CD4-positive, alpha-beta T cell treated with Interleukin-6 for 4 hours (primary cell): ENCODE measurements at places on chromosomes 16 and 17.

DNA sequence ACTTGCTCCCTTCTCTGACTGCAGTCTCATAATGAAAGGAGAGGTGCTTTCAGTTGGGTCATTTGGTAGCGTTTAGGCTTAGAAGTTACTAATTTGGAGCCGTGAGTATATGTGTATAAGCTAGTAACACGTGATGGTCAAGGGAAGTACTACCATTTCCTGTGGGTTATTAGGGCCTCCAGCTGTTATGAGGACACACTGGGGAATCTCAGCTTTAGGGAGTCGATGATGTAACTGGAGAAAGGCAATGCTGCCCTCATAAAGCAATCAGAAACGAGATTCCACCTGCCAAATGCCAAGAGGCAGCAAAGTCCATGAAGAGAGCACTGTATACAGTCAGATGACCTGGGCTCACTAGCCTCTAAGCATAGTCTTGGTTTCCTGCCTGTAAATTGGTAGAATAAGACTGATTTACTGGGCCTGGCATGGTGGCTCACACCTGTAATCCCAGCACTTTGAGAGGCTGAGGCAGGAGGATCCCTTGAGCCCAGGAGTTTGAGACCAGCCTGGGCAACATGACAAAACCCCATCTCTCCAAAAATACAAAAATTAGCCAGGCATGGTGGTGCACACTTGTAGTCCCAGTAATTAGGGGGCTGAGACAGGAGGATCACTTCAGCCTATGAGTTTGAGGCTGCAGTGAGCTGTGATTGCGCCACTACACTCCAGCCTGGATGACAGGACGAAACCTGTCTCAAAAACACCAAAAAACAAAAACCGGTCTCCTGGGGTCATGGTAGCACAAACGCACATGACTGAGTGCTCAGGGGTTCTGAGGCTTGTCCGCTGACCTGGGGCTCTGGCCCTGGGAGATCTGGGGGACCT, 53.0 kb downstream of the SF3B3 start:
- no peak for DNase-seq

- peak; percentile 50 for DNase-seq
Measured at GRCh38 chr17:36755586-36755985, 154.2 kb downstream of the MRM1 start.

DNA sequence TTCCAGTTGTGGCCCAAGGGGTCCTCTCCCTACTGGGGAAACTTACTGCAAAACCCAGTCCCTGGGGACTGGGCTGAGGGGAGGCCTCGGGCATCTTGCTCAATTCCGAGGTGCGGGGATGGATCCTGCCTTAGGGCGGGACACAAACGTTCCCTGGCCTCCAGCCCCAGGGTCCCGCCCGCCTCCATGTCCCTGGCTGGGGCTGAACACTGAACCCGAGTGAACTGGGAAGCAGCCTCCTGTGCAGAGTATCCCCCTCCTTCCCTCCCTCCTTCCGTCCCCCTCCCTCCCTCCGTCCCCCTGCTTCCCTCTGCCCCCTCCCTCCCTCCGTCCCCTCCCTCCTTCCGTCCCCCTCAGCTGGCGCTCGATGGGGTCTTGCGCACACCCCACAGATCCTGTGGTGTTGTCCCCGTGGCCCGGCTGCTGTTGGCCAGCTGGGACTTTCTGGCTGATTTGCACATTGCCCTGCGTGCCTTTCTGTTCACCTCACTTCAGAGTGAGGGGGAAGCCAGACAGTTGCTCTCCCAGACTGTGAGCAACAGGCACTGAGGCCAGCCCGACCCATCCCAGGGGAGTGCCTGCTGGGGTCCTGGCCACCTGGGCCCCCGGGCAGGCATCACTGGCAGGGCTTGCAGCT, 5.5 kb downstream of the TRAF7 start:
- DNase-seq: no peak

DNA sequence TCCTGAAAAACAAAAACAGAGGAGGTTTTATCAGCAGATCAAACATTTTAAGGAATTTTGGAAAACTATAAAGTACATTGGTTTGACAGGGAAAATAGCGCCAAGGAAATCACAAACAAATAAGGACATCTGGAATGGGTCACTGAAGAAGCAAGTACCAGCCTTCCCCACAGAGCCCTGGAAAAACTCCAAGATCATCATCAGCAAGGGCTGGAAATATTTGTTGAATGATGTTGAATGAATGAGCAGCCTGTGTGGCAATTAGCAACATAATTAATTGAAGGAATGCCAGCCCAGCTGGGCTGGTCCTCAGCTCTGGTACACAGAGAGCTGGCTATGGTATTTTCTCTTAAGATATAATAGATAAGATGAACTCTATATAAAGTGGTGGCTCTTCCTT, 290.4 kb downstream of the HS3ST3A1 start:
- no peak for DNase-seq

DNA sequence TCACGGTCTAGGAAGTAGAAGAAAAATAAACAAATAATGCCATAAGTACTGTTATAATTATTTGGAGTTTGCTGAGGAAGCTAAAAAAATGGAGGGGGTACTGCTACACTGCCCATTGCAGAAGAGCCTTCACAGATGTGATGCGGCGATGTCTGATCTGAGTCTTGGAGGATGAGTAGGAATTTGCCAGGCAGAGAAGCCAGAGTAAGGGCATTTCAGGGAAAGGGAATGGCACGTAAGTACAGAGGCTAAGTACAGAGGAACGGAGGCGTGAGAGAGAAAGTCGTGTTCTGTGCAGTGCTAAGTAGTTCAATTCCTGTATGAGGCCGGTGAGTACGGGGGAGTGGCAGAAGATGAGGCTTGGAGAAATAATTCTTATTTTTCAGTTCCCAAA, 741 bp upstream of the GRB2 start:
- peak; percentile 12 for DNase-seq

DNA sequence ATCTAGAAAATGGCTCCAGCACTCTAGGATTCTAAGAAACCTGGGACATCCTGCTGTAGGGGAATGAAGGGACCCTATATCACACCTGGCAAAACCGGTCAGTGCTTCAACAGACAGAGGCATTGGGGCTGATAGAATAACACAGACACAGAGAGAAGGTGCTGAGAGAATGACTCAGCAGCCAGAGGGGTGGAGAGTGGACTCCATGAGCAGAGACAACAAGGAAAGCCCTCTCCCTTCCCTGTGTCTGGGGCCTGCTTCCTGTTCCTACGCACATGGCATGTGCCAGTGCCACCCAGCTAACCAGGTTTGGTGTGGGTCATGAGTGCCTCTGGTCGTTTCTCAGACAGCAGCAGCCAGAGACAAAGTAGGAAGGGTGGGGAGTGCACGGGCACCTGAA, 140.3 kb downstream of the CCT6B start:
- DNase-seq: no peak

DNA sequence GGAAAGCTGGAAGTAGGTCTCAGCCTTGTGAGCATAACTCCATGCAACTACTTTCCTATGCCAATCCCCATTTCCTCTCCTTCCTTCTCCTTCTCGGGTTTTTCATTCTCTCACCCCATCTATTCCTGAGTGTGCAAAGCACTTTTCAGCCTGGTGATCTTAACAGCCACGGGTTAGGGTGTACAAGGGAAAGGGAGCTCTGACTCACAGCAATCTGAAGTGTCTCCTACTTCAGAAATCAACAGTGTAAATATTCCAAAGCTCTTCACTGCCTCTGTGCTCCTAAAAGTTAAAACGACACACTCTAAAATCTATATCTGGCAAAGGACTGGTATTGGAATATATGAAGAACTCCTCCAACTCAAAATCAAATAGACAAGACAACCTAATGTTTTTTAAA, 268.0 kb upstream of the IRX3 start:
- DNase-seq: no peak

- DNase-seq: no peak
Measured at GRCh38 chr17:5832886-5833285, 237.3 kb upstream of the WSCD1 start.

DNA sequence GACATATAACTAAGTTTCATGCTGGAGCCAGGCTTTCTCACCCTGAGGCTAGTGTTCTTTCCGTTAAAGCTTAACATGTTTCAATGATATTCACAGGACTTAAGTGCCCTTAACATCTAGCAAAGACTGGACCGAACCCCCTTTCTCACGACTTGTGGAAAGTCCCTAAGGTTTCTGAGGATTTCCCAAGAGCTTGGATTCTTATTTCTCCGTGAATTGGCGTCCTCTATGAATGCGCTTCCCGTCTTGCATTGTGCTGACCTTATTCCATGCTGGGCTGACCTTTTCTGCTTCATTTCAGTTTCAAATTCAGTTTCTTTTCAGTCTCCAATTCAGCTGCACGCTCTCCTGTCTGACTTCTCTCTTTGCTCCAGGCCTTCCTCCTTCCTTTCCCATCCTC, 206.4 kb downstream of the HS3ST3A1 start:
- DNase-seq: no peak

DNA sequence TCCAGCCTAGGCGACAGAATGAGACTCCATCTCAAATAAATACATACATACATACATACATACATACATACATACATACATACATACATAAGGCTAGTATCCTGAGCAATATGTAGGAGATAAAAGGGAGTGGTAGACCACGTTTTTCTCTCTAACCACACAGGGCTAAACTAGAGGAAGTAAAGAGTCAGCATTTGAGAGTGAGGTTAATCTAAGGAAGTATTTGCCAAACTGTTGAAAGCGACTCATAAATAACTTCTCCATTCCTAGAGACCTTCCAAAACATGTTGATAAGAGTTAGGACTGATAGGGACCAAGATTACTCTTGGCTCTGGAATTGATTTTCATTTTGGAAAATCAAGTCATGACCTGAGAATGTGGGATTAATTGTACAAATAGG, 68.9 kb downstream of the NEUROD2 start:
- no peak for DNase-seq

DNA sequence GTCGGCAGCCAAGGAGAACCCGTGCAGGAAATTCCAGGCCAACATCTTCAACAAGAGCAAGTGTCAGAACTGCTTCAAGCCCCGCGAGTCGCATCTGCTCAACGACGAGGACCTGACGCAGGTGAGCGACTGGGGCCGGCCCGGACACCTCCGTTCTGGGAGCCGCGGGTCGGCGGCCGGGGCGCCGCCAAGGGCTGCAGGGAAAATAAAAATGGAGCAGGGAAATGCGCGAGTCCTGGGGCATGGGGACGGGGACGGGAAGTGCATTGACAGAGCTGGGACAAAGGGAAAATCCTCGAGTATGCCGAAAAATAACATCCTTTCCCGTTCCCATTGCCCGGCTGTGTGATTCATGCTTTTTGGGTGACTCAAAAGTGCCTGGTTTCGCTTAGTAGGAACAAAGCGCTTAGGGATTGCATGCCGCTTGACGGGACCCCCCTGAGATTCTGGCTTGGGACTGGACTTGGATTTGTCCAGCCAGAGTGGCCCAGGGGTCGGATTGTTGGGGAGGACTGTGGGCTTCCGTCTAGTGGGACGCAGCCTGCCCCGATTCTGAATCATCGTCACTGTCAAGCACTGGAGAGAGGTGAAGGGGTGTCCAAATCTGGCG, 699 bp downstream of the MPRIP start:
- DNase-seq: peak; percentile 39

GRCh38 chr16:75228143-75228976, 9.6 kb downstream of the CTRB1 start:
- DNase-seq: no peak

DNA sequence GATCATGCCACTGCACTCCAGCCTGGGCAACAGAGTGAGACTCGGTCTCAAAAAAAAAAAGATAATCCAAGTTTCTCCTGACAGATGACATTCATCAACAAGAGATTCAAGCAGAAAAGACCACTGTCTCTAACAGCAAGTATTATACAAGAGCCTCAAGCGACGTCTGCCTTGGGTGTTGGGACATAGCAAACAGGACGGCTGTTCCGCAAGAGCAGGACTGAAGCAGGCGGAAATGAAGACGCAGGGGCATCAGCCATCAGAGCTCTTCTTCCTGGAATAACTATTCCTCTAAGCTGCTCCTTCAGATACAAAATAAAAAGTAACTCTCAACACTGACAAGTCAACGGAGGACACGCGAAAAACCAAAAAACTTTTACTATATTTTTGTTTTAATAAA, 54.0 kb downstream of the ANKRD11 start:
- DNase-seq: no peak

DNA sequence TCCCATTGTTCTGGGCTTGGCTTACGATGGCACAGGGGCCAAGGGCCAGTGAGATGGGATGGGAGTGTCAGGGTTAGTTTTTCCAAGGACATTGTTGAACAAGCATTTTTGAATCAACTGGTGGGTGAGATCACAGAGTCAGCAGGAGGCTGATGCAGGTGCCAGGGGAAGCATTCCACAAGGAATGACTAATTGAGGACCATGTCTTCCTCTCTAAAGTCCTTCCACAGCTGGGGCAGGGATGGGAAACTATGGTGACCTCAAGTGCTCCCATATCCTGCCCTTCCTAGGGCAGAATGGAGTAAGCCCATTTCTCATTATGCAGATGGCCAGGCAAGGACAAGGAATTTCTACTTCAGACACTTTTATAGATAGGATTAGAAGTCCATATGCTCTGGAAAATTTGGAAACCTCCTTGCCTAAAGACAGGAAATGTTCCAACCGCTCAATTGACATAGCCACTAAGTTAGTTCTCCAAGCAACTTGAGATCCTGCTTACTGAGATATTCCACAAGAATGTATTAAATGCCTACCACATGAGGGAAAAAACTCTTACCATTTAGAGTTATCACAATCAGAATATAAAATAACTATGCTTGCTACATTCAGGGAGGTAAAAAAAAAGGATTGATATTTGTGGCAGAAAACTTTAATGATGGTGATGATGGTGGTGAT, 21.2 kb upstream of the ENGASE start:
- no peak for DNase-seq

- DNase-seq: peak; percentile 0
Measured at GRCh38 chr16:87834005-87834667, 35.2 kb downstream of the SLC7A5 start.

DNA sequence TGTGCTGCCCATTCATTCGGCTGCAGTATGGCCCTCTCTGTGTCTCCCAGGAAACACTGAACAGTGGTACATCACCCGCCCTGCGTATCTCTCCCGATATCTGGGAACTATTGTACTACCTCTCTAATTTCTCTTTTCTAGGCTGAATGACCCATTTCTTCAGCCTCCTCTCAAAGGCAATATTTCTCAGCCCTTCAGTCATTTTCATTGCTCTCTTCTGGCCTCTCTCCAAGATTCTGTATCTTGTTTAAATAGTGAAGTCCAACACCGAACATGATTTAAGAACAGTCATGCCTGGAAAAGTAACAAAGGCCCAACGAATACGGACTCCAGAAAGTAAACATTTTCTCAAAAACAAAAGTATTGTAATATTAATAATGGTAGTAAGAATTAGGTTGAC, 220.1 kb downstream of the ZFHX3 start:
- DNase-seq: no peak

GRCh38 chr16:58196898-58197313, 1.0 kb downstream of the CSNK2A2 start:
- DNase-seq: no peak

- no peak for DNase-seq
Measured at GRCh38 chr17:7867881-7868329, 10.1 kb downstream of the CYB5D1 start.

DNA sequence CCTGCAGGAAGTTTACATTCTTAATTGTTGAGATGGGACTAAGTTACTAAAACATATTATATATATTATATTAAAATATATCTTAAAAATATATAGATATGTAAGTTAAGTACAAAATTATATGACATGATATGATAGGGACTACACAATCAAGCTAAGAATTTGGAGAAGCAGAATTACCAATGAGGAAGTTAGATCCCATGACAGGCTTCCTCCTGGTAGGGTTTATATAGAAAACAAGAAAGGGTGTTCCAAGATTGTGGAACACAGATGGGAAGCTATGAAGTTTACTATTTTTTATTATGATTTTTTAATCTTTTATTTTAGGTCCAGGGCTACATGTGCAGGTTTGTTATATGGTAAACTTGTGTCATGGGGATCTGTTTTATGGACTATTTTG, 260.8 kb upstream of the ZFHX3 start:
- no peak for DNase-seq

GRCh38 chr16:23508589-23509440, 1.5 kb downstream of the GGA2 start:
- no peak for DNase-seq
